ENCODE measurements at places on chromosomes 5 and 9. TPM values are rescaled to one million over a fixed set of nuclear protein-coding genes. Genes with fewer than 3 reads are reported as not detected.

ORM2 gene
- not detected for total RNA-seq

CAVIN4 gene
- total RNA-seq: 7.0 TPM

DNA sequence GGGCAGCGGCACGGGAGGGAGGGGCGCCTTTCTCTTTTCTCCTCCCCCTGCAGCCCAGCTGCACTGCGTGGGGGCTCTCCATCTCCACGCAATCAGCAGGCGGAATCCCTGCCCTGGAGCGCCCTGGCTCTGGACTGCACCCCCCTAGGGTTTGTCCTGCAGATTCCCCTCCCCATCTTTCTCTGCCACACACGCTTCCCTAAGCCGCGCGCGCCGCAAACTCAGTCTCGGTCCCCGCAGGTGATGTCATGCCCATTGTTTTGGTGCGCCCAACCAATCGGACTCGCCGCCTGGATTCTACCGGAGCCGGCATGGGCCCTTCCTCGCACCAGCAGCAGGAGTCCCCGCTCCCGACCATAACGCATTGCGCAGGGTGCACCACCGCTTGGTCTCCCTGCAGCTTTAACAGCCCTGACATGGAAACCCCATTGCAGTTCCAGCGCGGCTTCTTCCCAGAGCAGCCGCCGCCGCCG, at the start of gene KCNN2:
TSS of gene KCNN2 (plus strand) at position 347 of the 473 bp plus-strand sequence. CDS start at position 417, 70 bp downstream.
- DNase-seq: peak; percentile 71

- no peak for DNase-seq
Measured at GRCh38 chr9:27671636-27672035, 98.4 kb upstream of the C9orf72 start.

DNA sequence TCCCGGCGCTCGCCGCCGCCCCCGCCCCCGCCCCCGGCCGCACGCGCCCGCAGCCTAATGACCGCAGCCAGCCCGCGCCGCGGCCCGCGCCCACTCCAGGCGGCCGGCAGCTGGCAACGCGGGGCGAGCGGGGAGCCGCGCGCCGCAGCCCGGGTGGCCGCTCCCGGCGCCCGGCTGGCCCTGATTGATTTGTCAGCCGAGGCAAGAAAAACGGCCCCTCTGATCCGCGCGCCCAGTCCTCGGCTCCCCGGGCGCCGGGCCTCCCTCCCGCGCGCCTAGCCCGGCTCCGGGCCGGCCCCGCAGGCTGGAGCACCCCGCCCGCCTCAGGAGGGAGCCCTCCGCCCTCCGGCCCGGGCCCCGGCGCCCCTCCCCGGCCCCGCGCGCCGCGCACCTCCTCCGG, 11.9 kb upstream of the LHX2 start:
- DNase-seq: no peak

DNA sequence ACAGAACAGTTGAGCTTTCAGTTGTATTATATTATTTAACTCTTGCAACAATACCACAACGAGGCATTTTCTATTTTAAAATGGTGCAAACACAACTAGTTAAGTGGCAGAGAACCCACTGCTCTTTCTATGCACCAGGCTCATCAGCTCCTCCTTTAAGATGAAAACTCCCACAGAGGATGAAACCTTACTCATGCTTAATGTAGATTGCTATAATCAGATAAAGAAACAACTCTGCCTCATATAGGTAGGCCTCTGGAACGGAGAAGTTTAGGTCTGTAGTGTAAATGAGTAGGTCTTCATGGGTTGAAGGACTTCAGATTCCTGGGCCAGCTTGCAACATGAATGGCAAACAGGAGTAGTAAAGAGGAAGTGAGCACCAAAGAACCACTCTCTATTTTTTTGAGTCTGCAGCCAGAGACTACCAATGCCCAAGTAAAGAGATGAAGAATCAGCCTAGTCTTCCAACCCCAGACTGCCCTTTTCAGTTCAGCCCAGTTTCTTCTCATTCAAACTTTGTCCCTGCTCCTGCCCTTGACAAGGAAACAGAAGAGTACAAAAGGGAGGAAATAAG, 33.9 kb downstream of the HACD4 start:
- DNase-seq: no peak

Measured in neural crest cell (in vitro differentiated cells).